Naive thymus-derived CD4-positive, alpha-beta T cell (primary cell): ENCODE measurements at places on chromosomes 7 and 10. TPM values are rescaled to one million over a fixed set of nuclear protein-coding genes. Genes with fewer than 3 reads are reported as not detected.

Gene SLC13A1
- not detected in 2 replicates for total RNA-seq

Gene EGR2
- 2.7 TPM for total RNA-seq

Gene EBLN1
- total RNA-seq, result not detected

DNA sequence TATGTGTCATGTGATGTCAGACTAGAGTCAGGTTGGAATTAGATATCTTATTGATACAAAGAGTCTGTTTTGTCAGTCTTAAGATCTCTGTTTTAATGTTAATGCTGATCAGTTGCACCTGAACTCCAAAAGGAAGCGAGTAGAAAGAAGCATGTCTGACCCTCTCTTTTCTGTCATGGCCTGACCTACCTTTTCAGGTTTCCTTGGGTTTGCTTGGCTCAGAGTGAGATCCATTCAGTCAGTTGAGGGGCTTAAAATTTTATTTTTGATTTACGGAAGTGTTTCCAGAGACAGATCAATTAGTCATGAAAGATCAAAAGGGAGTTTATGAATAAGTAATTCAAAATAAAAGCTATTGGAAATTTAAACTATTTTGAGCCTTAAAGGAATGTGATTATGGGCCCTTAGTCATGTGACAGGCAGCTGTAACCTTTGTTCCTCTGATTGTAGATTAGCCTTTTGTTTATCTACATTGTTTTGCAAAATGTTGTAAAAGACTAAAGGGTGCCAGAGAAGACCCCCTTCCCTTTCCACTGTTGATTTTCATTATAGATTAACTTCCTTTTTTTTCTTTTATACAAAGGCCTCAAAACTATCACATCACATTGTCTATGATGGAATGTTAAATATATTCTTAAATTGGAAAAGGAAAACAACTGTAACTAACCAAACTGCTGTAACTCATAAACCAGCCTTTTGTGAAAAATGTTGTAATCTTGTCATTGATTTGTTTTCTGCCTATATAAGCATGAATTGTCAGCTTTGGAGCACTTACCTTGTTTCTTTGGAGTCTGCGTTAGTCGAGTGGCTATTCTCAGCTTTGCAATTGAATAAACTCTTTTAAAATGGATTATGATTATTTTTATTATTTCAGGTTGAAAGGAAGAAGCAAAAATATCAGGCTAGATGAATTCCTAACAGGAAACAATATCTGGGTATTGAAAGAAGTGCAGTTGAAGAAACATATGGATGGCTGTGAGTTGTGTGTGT lies 195.5 kb upstream of the MBL2 start:
- no peak for DNase-seq

DNA sequence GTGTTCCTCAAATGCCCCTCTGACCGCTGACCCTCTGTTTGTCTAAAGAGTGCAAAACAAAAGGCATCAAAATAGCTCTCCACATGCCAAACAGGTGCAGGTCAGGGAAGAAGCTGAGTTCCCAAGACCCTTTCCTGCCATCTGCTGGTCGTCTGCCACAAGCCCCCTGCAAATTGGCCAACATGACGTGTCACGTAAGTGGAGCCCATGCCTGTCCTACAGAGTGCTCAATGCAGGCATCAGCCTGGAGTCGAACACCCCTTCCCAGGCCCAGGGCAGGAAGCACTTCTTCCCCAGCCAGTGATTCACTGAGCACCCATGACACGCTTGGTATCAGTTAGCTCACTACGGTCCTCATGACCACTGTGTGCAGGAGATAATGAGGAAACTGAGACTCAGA lies 14.1 kb downstream of the TMEM72 start:
- no peak for DNase-seq

DNA sequence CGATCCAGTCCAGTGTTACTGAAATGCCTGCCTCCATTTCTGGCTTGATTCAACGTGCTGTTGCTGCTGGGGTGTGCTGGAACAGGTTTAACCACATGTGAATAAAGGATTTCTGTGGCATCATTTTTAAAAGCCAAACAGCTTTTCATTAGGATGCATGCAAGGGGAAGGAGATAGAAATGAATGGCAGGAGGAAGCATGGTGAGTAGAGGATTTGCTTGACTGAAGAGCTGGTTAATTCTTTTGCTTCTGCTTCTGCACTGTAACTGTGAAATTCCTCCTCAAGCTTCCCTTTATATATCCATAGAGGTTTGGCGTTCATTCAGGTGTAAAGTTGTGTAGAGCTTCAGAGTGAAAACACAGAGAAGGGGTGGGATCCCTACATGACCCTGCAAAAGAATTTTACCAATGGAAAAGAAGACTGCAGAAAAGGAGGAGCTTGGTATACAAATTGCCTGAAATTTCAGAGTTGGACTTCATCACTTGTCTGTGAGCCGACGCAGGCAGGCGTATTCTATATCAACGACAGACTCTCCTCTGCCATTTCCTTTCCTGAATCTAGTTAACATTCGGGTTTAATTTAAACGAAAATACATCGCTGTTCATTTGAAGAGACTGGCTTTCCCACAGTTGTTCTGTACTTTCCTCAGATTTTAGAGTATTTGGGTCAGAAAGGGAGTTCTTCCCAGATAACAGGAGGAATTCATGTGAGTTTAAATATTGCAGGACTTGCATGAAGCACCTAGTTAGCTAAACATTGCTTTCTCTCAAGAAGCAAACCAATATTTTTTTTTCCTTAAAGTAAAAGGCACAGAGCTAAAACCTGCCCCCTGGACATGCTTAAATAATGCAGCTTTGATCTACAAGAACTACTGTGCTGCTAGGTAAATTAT lies at the start of gene SOSTDC1:
SOSTDC1 (minus strand) TSS at position 270 of the 893 bp plus-strand sequence; CDS start at position 200, 70 bp downstream.
- DNase-seq, result no peak

GRCh38 chr7:117901089-117901797 lies 28.0 kb upstream of the CTTNBP2 start:
- no peak for DNase-seq

DNA sequence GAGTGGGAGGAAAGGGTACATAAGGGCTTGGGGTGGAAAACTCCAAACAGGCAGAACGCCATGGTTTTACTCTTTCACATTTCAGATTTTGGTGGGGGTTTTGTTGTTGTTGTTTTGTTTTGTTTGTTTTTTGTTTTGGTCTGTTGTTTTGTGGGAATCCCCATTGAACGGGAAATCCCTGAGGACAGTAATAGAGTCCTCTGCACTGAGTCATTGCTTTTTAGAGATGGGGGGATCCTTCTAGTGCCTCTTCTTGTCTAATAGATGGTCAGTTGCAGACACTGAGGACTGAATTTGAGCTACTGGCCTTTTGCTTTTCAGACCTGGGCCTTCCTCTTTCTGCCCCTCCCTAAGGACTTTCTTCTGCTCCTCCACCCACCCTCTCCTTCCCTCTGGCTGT lies 20.0 kb downstream of the TRPV5 start:
- no peak for DNase-seq

DNA sequence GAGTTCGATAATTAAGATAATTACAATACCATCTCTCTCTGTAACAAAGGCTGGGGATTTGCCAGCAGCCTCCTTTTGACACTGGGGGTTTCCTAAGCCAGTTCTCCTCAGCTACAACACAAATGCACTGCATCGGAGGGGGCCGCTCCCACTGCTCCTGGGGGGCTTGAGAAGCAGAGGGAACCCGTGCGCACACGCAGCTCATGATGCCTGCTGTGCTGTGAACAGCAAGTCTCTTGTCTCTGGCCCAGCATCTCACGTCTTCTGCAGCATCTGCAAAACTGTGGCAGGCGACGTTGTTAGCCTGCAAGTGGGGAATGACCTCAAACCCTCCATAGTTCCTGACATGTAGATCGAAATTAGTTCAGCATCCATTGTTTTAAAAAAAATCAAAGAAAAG lies 5.5 kb downstream of the VIPR2 start:
- DNase-seq, result no peak
